ENCODE measurements at places on chromosomes 16 and 17.

DNA sequence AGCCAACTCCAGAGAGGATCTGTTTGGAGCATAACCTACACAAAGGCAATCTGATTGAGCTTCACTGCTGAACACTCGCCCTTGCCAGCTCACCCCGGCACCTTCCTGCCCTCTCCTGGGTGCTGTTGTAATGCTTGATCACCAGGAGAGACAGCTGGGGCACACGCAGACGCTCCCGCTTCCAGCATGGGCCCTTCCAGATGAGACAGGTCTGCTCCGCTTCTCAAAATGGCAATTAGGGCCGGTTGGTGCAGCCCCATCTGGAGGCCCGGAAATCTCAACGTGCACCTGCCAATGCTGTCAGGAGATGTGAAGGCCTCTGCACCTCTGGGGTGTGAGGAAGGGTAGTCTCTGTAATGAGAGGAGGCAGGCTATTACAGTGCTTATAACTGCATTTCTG lies 206.1 kb downstream of the ABCC12 start:
- no peak for DNase-seq

GRCh38 chr17:29179232-29180033 lies 765 bp downstream of the MYO18A start:
- DNase-seq, result peak; percentile 36

- DNase-seq, result no peak
Measured at GRCh38 chr17:39099663-39100286, 51.7 kb downstream of the PLXDC1 start.

GRCh38 chr16:1834096-1834495 lies 7.1 kb downstream of the FAHD1 start:
- no peak for DNase-seq

DNA sequence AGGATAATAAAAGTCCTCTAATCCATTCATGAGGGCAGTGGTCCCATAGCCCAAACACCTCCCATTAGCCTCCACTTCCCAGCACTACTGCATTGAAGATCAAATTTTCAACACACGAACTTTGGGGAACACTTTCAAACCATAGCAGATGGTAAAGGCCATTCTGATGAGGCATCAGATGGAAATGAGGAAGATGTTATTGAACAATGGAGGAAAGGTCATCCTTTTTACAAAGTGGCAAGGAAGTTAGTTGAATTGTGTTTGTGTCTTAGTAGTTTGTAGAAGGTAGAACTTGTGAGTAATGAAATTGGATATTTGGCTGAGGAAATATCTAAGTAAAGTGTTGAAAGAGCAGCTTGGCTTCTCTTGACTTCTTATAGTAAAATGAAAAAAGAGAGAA lies 93.3 kb upstream of the NLRP1 start:
- no peak for DNase-seq

DNA sequence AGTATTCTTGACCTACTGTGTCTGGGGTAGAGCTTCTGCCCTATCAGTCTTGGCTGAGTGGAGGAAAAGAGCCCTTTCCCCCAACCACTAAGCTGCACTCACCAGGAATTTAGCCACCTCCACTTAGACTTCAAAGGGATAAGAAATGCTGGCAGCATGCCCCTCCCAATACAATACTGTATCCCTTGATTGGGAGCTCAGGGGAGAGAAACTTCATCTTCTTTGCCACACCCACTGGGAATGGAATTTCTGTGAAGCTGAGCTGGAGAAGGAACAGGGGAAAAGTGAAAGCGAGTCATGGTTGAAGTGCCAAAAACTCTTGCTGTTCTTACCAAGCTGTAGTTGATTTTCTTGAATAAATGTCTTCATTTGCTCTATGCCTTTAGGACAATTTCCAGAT lies 68.8 kb downstream of the CEP112 start:
- no peak for DNase-seq

DNA sequence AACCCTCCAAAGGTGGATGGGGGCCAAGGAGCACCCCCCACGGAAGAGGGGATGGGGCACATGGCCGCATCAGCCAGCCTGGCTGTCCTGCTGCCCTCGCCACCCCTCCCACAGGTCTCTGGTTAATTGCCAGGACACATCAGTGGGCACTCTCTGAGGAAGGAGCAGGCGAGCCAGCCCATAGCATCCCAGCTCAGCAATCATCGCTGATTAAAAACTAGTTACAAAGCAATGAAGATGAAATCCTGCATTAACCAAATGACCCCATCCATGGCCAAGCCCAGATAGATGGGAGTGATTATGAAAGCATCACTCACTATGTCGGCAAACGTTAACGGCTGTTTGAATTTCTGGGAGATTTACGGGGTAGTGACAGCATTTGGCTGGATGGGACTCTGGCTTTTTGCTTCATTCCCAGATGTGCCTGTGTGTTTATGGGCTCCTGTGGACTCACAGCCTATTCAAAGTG lies 45.3 kb downstream of the CCDC182 start:
- DNase-seq, result no peak
